Thymus (tissue), 14 donors: ENCODE measurements at places on chromosomes 5 and 9. TPM values are rescaled to one million over a fixed set of nuclear protein-coding genes. Genes with fewer than 3 reads are reported as not detected.

The FSTL4 gene
- total RNA-seq, result 0.99 TPM

The TLR4 gene
- total RNA-seq, result 8.5 TPM

The SLC6A7 gene
- total RNA-seq, result under 0.01 TPM

DNA sequence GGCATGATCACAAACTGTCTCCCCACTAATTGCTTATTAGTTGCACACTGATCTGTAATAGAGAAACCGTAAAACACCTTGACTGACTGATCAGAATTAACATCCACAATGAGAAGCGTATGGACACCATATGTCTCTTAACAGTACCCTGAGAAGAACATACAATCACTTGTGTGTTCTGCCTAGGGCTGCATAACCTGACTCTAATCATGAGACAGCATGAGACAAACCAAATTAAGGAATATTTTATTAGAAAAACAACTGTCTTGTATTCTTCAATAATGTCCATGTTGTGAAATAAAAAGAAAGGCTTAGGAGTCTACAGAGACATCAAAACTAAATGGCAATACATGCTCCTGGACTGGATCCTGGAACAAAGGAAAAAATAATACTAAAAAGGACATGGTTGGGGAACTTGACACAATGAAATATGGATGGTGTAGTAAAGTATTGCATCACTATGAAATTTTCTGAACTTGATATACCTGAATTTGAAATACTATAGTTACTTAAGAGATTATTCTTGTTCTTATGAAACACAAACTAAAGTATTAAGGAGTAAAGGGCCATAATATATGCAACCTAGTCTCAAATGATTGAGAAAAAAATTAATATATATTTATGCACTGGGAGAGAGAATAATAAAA lies 162.1 kb downstream of the CWC27 start:
- DNase-seq, result no peak

GRCh38 chr9:8362250-8362649 lies 562.7 kb upstream of the DMAC1 start:
- no peak for DNase-seq

DNA sequence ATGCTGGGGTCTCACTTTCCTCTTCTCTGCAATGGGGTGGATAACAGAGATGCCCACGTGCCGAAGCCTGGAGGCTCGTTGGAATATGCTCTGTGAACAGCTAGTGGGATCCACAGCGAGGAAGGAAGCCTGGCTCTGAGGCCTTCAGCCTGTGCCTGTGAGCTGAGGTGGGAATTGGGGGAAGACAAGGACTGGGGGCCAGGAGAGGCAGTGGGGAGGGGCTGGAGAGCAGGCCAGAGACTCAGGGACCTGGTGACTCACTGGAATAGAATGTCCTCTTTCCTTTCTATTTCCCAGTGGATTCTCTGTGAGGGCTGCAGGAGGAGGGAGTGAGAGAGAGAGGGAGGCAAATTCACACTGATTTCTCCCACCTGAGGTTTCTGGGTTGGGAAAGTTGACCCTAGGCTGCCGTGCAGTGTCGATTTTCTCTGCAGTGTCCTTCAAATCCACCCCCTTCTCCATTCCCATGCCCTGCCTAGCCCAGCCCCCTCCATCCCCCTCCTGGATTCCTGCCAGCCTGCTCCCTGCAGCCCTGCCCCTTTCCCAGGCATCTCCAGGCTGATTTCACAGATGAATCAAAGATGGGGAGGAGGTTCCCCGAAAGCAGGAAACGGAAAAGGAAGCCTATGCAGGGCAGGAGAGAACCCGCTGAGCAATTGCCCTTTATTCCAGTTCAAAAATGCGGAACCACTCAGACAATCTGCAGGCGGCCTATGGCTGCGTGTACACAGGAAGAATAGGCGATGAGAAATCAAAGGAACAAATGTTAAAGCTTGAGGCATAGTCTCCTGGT lies 1.4 kb upstream of the SPAAR start:
- no peak for DNase-seq

GRCh38 chr5:168329302-168329701 lies 37.9 kb downstream of the WWC1 start:
- no peak for DNase-seq
